WTC11 (cell line): ENCODE measurements at places on chromosomes 2 and 18. TPM values are rescaled to one million over a fixed set of nuclear protein-coding genes. Genes with fewer than 3 reads are reported as not detected.

The COA5 gene
- total RNA-seq = 29.3 to 35.4 TPM (median 34.7 TPM) in 3 replicates

The GAL3ST2 gene
- total RNA-seq = 0.73 to 0.98 TPM (median 0.78 TPM) in 3 replicates

DNA sequence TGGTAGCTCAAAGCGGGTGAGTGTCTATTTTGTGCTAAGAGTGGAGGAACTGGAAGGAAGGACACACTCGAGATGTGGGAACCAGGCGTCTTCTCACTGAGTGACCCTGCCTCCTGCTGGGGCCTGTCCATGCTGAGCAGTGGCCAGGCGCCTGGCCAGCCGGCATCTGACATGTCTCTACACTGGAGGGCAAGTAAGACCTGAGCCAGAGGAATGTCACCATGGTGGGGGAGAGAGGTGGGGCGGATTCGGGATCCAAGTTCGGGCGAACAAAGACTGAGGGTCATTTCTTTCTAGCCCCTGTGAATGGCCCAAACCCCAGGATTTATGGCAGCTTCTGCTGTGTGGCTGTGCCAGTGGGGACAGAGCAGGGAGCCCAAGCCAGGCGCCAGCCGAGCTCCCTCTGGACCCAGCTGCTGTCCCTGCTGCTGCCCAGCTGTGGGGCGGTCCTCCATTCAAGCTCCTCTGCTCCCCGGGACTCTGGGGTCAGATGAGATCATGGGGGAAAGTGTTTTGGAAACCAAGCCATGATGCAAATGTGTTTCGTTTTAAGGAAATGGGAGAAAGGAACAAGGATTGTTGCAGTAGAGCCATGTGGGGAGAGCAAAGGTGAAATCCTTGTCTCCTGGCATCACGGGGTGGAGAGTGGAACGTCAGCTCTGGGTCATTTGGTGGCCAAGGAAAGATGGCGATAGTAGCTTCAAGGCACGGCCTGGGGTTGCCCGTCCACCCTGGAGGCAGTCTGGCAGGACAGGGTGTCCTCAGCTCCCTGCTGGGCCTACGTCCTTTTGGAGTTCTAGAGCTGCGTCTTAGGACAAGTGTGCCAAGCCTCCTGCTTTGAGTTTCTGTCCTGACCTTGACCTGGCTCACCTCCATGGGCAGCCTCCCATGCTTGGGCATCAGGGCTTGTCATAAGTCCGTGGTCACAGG lies 8.1 kb downstream of the ACKR3 start:
- H3K36me3 ChIP-seq = peaks cover 12% of the 10 kb centered on the region
- no peak overlapping the region for H3K4me3 ChIP-seq
- no peak overlapping the region for H3K27ac ChIP-seq
- H3K4me1 ChIP-seq = peaks cover 38% of the 10 kb centered on the region
- peaks cover 3% of the 10 kb centered on the region for H3K27me3 ChIP-seq

DNA sequence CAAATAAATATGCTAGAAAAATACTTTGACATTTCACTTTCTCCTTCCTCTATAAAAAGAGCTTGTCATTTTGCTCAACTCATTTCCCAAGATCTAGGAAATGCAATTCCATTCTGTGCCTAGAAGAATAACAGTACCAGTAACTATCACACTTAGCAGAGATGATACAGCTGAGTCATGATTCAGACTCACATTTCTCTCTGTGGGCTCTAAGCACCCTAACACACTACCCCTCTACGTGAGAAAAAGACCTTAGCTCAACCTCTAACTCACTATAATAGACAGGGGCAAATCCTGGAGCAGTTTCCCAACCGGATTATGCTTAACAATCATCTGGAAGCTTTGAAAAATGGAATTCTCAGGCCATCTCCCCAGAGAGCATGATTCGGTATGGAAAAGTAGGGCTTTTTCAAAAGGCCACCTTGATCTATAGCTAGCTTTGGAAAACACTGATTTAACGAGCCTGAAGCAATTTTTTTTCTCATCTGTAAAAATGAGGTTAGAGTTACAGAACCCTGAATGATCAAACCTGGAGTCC lies 1312.3 kb upstream of the PIK3C3 start:
- no peaks in the 10 kb centered on the region for H3K36me3 ChIP-seq
- no peak for DNase-seq
- H3K27me3 ChIP-seq = no peaks in the 10 kb centered on the region
- H3K4me1 ChIP-seq = peaks cover 9% of the 10 kb centered on the region; the same call in 1 of the 2 replicates
- H3K4me3 ChIP-seq = no peak overlapping the region

DNA sequence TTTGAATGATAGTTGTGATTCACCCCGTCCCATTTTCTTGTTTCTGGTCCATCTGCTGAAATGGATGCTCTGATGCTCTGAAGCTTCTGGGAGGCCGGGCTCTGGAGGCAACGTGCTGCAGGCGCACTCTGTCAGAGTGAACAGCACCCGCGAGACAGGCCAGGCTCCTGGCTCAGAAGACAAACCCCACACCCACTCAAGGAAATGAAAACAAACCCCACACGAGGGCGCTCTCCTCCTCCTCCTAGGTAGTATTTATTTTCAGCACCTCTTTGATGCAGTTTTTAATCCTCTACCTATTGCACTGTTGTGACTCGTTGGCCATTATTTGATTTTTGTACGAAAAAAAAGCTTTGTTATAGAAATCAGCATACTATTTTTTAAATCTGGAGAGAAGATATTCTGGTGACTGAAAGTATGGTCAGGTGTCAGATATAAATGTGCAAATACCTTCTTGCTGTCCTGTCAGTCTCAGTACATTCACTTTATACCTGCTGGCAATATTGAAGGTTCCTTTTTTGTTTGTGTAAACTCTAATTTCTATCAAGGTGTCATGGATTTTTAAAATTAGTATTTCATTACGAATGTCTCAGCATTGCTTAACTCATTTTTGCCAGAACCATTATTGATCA lies 10.3 kb upstream of the CHST10 start:
- no peak overlapping the region for H3K4me3 ChIP-seq
- peaks cover 5% of the 10 kb centered on the region for H3K36me3 ChIP-seq
- peaks cover 11% of the 10 kb centered on the region for H3K4me1 ChIP-seq

- no peak overlapping the region for H3K4me3 ChIP-seq
- H3K27me3 ChIP-seq = peaks cover 7% of the 10 kb centered on the region
- H3K4me1 ChIP-seq = peaks cover 9% of the 10 kb centered on the region
- H3K27ac ChIP-seq = no peak overlapping the region
Measured at GRCh38 chr2:148560496-148560895, 84.1 kb upstream of the EPC2 start.
